ENCODE measurements at places on chromosomes 6 and 20.

GRCh38 chr6:104484626-104485025 is 375.1 kb downstream of the HACE1 start:
- no peak for DNase-seq

GRCh38 chr6:169972736-169973135 is 221.3 kb downstream of the ERMARD start:
- DNase-seq: no peak

DNA sequence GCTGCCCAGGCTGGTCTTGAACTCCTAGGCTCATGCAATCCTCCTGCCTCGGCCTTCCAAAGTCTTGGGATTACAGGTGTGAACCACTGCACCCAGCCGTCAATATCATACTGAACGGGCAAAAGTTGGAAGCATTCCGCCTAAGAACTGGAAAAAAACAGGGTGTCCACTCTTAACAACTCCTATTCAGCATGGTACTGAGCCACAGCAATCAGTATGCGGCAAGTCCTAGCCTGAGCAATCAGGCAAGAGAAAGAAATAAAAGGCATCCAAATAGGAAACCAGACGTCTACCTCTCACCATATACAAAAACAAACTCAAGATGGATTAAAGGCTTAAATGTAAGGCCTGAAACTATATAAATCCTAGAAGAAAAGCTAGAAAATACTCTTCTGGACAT is 83.1 kb downstream of the FKBP5 start:
- no peak for DNase-seq

- DNase-seq: no peak
These were observed 43.3 kb downstream of the TMEM170B start for GRCh38 chr6:11580686-11581405.

DNA sequence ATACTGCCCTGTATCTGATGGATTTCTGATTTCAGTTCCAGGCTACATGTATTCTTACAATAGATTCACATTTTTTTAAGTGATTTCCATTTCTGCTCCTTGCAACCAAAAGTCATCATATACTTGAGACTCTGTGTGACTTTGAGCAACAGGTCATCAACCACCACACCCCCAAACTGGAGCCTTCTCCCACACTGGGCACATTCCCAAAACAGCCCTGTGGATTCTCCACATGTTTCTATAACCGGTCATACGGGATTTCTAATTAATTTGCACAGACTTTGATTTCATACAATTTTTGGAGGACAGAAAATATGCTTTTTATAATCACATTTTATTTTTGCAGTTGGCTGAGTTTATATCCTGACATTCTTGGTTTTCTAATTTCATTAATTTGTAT is 317.2 kb upstream of the ID4 start:
- no peak for DNase-seq
